ENCODE measurements at places on chromosomes 6 and 20. TPM values are rescaled to one million over a fixed set of nuclear protein-coding genes. Genes with fewer than 3 reads are reported as not detected.
A peak's percentile ranks its signal among the peaks of the same experiment; 100 is the strongest.

DNA sequence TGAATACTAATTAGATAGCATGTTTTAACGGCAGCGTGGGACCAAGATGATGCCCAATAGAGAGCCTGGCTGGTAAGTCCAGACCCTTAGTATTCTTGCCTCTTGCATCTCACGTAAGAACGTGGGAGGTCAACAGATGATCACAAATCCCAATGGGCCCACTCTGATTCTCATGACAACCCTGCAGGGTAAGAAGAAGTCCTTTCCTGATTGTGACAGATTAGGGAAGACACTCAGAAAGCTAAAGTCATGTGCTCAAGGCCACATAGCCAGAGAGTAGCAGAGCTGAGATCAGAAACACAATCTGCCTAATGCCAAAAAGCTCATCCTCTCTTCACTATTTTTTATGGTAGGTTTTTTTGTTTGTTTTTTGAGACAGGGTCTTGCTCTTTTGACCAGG lies 103.8 kb downstream of the RALGAPA2 start:
- H3K4me1 ChIP-seq = no peaks in the 10 kb centered on the region
- H3K27ac ChIP-seq = no peak overlapping the region
- no peak for DNase-seq
- H3K4me3 ChIP-seq = no peak overlapping the region

- H3K36me3 ChIP-seq = no peaks in the 10 kb centered on the region
- no peaks in the 10 kb centered on the region for H3K27me3 ChIP-seq
- no peak overlapping the region for H3K4me3 ChIP-seq
These were observed 193.6 kb downstream of the NFATC2 start for GRCh38 chr20:51348876-51349275.

GRCh38 chr6:97074785-97075184 lies 150.3 kb downstream of the KLHL32 start:
- no peak overlapping the region for H3K4me3 ChIP-seq
- H3K27me3 ChIP-seq = no peaks in the 10 kb centered on the region
- H3K27ac ChIP-seq = no peak overlapping the region
- no peaks in the 10 kb centered on the region for H3K36me3 ChIP-seq
- H3K4me1 ChIP-seq = no peaks in the 10 kb centered on the region

GRCh38 chr20:19944772-19945459 lies 72.2 kb upstream of the NAA20 start:
- H3K36me3 ChIP-seq = no peaks in the 10 kb centered on the region
- no peaks in the 10 kb centered on the region for H3K27me3 ChIP-seq
- peaks cover 8% of the 10 kb centered on the region for H3K4me1 ChIP-seq
- no peak overlapping the region for H3K4me3 ChIP-seq

DNA sequence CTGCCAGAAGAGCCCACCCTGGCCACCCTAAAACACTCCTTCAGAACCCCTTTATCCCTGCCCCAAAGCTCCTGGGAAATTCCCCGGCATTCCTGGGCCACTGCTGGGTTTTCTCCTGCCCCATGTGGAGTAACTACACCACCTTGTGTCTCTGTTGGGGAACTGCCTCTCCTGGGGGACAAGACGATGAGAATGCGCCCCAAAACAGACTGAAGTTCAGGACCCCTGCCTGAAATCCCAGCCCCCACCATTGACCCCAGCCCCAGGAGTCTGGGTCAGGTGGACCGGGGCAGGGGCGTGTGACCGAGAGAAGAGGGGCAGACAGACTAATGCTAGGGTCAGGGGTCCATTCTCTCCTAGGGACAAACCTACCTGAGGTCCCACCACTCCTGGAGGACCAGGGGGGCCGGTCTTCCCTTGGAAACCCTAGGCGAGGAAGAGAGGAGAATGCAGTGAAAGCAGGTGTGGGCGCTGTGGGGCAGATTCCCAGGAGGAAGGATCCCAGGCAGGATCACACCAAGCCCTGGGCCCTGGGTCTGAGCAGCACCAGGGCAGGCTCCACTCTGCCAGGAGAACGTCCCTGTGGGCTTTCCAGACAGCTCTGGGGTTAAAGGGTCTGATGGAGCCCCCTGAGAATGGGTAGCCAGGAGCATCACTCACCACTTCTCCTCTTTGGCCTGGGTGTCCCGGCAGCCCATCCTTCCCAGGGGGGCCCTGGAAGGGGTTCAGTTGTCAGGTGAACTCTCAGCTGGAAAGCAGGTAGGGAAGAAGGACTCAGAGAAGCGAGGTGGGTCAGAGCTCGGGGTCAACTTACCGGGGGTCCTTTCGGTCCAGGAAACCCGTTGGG lies 19.4 kb downstream of the COL11A2 start:
- H3K4me1 ChIP-seq = no peaks in the 10 kb centered on the region
- H3K4me3 ChIP-seq = no peak overlapping the region
- peak; percentile 53 for DNase-seq
- H3K36me3 ChIP-seq = no peaks in the 10 kb centered on the region
- no peak overlapping the region for H3K27ac ChIP-seq

DNA sequence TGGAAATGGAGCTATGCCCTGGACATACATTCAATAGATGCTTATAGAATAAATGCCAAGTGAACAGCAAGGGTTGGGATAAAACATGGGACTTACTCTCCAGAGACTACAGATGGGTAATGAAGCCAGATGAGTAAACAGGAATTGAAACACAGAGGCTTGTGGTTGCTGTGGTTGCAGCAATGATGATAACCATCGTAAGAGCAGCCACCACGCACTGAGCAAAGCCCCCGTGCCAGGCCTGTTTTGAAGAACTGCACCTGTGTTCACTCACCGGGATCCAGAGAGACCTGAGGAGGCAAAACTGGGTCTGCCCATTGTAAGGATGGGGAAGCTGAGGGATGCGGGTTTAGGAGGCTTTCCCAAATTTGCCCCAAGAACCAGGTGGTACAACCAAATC lies 431.1 kb upstream of the CDH4 start:
- H3K27ac ChIP-seq = no peak overlapping the region
- H3K27me3 ChIP-seq = no peaks in the 10 kb centered on the region
- H3K4me3 ChIP-seq = no peak overlapping the region
- no peaks in the 10 kb centered on the region for H3K36me3 ChIP-seq
- no peak for DNase-seq
- no peaks in the 10 kb centered on the region for H3K4me1 ChIP-seq

DNA sequence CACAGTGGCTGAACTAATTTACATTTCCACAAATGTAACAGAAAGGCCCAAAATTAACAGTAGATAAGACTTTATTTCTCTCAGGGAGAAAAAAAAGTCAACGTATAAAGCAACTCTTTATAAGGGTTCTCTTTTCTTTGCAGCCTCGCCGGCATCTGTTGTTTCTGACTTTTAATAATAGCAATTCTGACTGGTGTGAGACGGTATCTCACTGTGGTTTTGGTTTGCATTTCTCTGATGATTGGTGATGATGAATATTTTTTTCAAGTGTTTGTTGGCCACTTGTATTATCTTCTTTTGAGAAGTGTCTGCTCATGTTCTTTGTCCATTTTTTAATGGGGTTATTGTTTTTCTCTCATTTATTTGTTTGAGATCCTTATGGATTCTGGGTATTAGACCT lies 27.2 kb upstream of the FKBP1A start:
- H3K4me1 ChIP-seq = no peaks in the 10 kb centered on the region
- H3K36me3 ChIP-seq = no peaks in the 10 kb centered on the region
- H3K27me3 ChIP-seq = no peaks in the 10 kb centered on the region

- H3K4me3 ChIP-seq = no peak overlapping the region
- DNase-seq = no peak
- no peaks in the 10 kb centered on the region for H3K4me1 ChIP-seq
These were observed 501.0 kb upstream of the MARCKS start for GRCh38 chr6:113356139-113356538.

DNA sequence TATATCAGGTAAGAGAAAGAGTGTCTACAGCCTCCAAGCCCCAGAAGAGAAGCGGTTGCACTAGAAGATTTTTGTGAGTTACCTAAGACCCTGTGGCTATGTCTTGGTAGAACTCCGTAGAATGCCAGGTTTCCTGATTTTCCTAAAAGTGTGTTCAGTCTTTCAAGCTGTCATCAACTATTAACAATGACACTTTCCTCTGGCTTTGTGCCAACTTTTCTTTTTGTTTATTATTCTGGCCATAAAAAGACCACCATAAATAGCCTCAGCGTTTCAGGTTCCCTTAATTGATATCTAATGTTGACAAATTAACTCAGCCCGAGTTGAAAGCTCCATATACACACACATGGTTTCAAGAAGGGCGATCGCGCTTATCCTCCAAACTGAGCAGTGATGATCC lies 1.2 kb downstream of the PAK5 start:
- no peaks in the 10 kb centered on the region for H3K36me3 ChIP-seq
- no peaks in the 10 kb centered on the region for H3K4me1 ChIP-seq

DNA sequence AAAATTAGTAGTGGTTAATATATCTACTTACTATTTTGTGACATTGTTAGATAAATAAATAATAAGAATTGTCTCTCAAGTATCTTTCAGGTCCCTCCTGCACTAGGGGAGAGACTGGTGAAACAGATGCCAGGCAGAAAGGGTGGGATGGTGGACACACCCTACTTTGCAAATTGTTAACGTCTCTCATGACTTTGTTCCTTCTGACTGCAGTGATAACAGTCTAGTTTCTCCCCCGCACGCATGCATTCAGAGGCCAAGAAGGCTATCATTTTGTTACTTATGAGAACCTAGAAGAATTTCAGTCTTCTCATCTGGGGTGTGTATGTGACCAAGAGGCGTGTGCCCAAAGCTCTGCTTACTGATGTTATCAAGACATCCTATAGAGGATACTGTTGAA lies 152.3 kb downstream of the EDN1 start:
- H3K4me3 ChIP-seq = no peak overlapping the region
- no peaks in the 10 kb centered on the region for H3K36me3 ChIP-seq
- no peak for DNase-seq
- H3K27ac ChIP-seq = no peak overlapping the region
- H3K4me1 ChIP-seq = no peaks in the 10 kb centered on the region

DNA sequence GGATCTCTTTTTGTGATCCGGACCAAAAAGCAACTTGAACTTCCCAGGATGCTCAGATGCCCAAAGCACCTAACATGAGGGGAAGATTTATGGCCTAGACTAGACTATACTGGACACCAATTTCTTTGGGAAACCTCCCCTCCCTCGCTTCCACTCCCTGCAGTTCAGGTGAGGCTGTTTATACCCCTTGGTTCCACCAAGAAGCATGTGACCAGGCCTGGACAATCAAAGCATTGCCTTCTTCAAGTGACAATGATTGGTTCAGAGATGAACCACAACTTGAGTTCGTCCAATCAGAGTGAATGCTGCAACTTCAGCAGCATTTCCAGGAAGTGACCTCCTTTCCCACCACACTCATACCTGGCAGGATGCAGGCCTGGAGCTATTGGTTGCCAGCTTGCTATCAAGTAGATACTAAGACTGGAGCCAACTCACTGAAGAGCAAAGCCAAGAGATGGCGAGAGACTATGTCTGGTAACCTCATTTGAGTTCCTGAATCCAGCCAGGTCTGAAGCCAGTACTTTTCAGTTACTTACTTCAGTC lies 45.6 kb upstream of the SLC9A8 start:
- no peak overlapping the region for H3K27ac ChIP-seq
- no peaks in the 10 kb centered on the region for H3K27me3 ChIP-seq
- peaks cover 3% of the 10 kb centered on the region for H3K4me1 ChIP-seq
- H3K4me3 ChIP-seq = no peak overlapping the region
- H3K36me3 ChIP-seq = no peaks in the 10 kb centered on the region
- DNase-seq = no peak

- no peak overlapping the region for H3K4me3 ChIP-seq
- H3K27ac ChIP-seq = no peak overlapping the region
- DNase-seq = no peak
- H3K4me1 ChIP-seq = no peaks in the 10 kb centered on the region
These were observed 6.9 kb upstream of the SAMD3 start for GRCh38 chr6:130229645-130230044.

DNA sequence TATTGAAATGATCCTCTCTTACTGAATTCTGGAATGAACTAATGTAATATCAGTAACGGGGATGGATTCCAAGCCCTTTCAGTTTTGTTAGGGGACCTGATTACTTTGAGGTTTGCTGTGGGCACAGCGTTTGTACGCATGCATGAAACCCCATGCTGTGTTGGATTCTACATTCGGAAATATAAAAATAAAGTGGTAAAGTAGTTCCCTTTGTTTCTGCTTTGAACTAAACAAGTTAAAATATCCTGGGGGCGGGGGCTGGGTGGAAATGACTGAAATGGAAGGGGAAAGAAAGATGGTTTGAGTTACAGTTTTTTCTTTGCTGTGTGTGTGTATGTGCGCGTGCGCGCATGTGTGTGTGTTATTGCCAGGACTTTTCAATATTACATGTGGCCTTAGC lies 196.5 kb upstream of the OPRM1 start:
- H3K4me1 ChIP-seq = no peaks in the 10 kb centered on the region
- no peak overlapping the region for H3K4me3 ChIP-seq
- DNase-seq = no peak
- no peaks in the 10 kb centered on the region for H3K27me3 ChIP-seq
- no peaks in the 10 kb centered on the region for H3K36me3 ChIP-seq
- H3K27ac ChIP-seq = no peak overlapping the region

DNA sequence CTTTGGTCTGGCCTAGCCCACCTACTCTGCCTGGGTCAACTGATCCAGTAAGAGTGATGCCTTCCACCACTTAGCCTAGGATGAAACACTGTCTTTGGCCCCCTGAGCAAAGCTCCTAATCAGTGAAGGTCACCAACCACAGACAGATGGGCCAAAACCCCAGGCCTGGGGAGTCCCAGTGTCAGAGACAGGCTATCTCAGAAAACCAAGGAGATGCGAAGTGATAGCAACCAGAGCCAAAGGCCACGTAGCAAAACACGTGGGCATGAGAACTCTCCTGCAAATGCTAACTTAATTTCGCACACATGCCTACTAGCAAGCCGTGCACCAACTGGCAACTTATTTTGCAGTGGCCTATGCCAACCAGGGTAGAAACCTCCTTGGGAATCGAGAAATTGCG lies 29.1 kb downstream of the AGPAT4 start:
- no peak for DNase-seq
- no peaks in the 10 kb centered on the region for H3K27me3 ChIP-seq
- H3K4me3 ChIP-seq = no peak overlapping the region
- H3K4me1 ChIP-seq = no peaks in the 10 kb centered on the region

GRCh38 chr6:87905101-87905641 lies 142.5 kb upstream of the SPACA1 start:
- H3K4me1 ChIP-seq = no peaks in the 10 kb centered on the region
- no peak overlapping the region for H3K27ac ChIP-seq

GRCh38 chr6:41790045-41790444 lies 2.6 kb downstream of the TOMM6 start:
- H3K27ac ChIP-seq = no peak overlapping the region
- no peaks in the 10 kb centered on the region for H3K27me3 ChIP-seq
- DNase-seq = no peak
- no peaks in the 10 kb centered on the region for H3K36me3 ChIP-seq
- H3K4me3 ChIP-seq = no peak overlapping the region

Gene CLDN20
- not detected for total RNA-seq

Gene EDN3
- not detected for total RNA-seq

Gene SIRPA
- 41.4 TPM for total RNA-seq

Gene GID8
- total RNA-seq = 23.7 TPM
